ENCODE measurements at places on chromosomes 5 and 9. TPM values are rescaled to one million over a fixed set of nuclear protein-coding genes. Genes with fewer than 3 reads are reported as not detected.

- no peak for DNase-seq
Measured at GRCh38 chr5:80568251-80568650, 1.8 kb downstream of the ANKRD34B start.

The SH3TC2 gene
- 2.1 TPM for polyA plus RNA-seq

The NIPAL4 gene
- polyA plus RNA-seq, result 4.3 TPM

The CCNJL gene
- polyA plus RNA-seq, result 8.4 TPM

The CCL21 gene
- not detected for polyA plus RNA-seq

DNA sequence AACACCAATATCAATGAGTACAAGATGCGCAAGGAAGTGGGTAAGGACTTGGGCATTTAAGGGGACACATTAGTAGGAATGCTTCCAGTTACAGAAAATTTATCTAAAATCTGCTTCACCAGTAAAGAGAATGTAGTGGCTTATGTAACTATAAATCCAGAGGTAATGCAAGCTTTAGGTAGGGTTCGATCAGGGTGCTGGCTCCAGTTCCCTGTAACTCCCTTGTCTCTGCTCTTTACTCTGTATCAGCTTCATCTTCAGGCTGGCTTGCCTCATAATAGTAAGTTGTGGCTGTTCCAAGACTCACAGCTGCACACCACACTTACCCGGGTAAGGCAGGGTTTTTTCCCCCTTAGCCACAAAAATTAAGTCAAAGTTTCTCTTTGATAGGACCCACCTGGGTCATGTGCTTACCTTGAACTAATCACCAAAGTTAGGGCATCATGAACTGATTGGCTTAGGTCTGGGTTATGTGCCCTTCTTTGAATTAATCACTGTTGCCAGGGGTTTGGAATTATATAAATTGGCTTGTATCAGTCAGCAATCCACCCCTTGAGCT, 35.5 kb downstream of the ARHGEF37 start:
- DNase-seq, result no peak

DNA sequence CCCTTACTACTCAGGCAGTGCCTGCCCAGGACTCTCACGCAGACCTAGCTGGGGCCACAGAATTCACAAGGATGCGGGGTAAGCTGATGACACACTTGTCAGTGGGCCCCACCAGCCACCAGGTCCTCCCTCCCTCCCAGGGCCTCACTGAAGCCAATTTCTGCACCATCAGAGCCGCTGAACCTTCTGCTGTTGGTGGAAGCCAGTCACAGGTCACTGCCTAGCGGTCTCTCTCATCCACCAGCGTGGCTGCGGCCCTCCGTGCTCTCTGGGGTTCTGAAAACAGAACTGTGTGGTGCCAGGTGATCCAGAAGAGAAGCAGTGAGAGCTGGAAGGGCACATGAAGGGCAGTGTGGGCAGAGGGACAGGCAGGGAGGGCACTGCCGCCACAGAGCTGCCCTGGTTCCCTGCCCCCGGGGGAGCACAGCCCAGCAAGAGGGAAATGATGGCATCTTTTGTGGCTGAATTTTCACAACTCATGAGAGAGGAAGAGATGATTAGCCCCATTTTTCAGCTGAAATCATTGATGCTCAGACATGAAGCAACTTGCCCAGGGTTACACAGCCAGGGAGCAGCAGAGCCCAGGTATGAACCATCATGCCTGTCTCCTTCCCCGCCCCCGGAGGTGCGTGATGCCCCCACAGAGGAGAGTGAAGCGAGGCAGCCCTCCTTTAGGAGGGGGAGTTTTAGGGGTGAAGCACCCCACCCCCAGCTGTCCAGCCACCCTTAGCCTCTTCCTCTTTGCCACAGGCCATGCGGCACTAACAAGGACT, 41.4 kb upstream of the CPLX2 start:
- no peak for DNase-seq

The SLC12A2 gene
- polyA plus RNA-seq, result 7.5 TPM

DNA sequence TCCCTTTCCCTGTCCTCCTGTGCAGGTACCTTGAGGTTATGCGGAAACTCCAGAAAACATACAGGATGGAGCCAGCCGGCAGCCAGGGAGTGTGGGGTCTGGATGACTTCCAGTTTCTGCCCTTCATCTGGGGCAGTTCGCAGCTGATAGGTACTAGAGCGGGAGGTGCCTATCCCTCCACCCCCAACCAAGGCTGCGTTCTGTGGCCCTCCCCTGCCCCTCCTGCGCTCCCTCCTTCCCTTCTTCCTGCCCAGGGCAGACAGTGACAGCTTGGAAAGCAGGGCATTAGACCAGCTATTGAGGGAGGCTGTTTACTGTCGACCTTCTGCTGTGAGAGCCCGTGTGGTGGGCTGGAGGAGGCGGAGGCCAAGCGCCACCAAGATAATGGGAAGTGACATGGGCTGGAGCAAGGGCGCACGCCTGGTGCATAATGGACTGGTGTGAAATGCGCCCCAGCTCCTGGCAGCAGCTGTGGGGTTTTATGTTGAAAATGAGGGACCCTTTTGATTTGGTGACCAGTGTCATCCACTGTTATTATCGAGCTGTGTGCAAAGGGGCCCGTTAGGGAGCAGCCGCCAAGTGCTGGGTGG, 25.3 kb downstream of the PTPA start:
- no peak for DNase-seq

- peak; percentile 53 for DNase-seq
Measured at GRCh38 chr5:61362796-61363368, 30.8 kb downstream of the ZSWIM6 start.

DNA sequence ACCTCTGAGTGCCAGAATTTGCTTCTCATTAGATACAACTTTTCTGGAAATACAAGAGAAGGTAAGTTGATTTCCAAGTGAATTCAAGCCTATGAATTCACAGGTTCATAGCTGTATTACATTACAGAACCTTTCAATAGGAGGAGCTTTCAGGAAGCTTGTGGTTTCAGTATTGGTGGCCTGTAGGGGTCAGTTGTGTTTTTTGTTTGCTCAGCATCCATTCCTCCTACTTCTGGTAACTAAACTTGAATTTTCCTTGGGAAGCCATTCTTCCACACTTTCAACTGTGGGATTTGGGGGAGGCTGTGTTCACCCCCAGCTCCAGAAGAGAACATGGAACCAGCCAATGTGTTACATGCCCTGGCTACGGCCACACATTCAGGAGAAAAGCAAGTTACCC, 5.6 kb upstream of the CYSTM1 start:
- DNase-seq, result no peak

- peak; percentile 46 for DNase-seq
Measured at GRCh38 chr5:145887976-145888574, 15.3 kb upstream of the GRXCR2 start.

The ST6GALNAC4 gene
- polyA plus RNA-seq, result 19.2 TPM

DNA sequence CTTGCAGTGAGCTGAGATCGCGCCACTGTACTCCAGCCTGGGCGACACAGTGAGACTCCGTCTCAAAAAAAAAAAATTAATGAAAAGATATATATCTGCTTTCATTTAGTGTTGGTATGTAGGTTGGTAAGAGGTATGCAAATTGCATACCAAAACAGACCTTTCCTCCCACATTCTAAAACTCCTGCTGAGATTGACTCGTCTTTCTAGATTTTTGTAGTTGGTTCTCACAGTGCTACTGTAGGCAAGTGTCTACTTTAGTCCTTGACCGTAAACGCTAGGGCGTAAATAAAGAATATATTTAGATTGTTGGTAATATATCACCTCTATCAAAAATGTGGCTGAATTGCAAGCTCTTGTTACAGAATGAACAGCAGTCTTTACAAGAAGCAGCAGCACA, 445.9 kb downstream of the CHSY3 start:
- DNase-seq, result no peak

GRCh38 chr9:29297592-29297991, 1724.3 kb upstream of the C9orf72 start:
- DNase-seq, result no peak

GRCh38 chr5:38433160-38433861, 123.1 kb downstream of the LIFR start:
- DNase-seq, result no peak

The TMEM171 gene
- 2.1 TPM for polyA plus RNA-seq

The OR1Q1 gene
- polyA plus RNA-seq, result not detected

The OXCT1 gene
- 42.1 TPM for polyA plus RNA-seq

The MCIDAS gene
- 1.4 TPM for polyA plus RNA-seq

The LCN6 gene
- polyA plus RNA-seq, result not detected

GRCh38 chr5:150129813-150130492, 25.7 kb downstream of the PDGFRB start:
- DNase-seq, result peak; percentile 50

DNA sequence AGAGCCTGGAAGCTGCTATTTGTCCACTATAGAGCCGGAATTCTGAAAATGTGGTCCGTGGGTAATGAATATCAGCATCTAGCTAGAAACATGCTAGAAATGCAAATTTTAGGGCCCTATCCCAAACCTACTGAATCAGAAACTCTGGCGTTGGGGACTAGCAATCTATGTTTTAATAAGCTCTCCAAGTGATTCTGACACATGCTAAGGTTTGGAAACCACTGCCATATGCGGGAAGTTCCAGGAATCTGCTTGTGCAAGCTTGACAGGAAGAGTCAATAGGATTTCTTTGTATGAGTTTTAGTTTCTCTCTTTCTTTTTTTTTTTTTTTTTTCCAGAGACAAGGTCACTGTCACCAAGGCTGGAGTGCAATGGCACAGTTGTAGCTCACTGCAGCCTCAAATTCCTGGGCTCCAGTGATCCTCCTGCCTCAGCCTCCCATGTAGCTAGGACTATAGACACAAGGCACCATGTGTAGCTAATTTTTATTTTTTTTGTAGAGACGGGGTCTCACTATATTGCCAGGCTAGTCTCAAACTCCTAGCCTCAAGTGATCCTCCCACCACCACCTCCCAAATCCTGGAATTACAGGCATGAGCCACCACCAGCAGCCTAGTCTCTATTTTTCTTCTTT, 26.4 kb upstream of the CARNMT1 start:
- DNase-seq, result no peak

GRCh38 chr5:72459089-72459661, 48.0 kb downstream of the ZNF366 start:
- DNase-seq, result no peak

DNA sequence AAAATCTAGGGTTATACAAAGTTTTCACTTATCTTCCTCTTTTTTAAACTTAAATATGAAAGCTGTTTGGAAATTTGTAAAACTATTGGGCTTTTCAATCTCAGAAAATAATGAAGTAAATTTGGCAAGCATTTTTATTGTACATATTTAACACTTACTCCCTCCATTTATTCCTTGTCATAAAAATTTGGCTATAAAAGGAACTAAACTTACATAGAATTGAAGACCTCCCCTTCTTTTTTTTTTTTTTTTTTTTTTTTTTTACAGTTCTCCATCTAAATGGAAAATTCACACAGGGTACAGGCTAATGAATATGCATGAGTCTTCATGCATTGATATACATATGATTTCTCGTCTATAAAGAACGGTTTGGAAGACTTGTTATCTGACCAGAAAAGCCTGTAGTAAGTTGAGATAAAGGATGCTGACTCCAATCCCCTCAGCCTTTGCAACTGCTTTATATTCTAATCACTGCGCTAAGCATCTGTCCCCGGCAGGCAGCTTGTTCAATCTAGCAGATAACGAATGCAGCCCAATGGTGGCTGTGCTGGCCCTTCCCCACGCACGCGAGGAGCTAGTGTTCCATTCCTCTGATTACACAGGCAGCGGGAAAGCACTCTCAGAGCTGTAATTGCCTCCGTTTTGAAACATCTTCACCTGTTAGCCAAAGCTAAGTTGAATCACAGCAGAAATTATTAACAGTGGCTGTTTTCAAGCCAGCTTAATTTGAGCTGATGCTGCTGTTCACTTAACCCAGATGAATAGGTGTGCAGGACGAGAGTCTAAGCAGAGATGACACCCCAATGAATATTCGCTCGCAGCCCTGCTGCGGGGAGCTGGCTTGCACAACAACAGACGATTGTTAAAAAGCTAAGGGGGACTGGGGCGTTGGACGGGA, 453.8 kb upstream of the ZNF608 start:
- peak; percentile 94 for DNase-seq

DNA sequence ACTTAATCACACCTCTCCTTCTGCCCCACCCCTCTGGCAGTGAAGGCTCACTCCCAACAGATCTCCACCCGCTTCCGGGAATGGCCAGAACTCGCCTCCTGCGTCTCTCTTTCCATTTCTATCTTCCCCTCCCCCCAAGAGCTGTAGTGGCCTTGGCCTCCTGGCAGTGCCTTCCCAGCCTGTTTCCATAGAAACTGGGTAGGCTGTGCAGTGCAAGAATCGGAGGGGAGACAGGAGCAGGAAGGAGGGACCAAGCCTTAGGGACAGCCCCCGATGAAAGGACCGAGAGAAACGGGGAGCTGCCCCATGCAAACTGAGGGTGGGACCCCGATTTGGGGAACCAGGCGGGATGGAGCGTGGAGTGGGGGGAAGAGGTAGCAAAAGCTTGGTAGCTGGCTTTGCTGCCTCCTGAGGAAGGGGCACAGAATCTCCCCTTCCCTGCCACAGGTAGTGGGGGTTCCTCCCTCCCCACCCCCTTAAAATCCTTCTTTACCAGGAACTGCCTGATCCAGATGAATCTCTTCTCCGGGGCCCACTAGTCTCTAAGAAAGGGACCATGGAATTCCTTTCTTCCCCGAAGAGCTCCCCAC, 4.5 kb upstream of the PCDH1 start:
- DNase-seq, result peak; percentile 93

GRCh38 chr5:15789642-15790041, 289.7 kb downstream of the FBXL7 start:
- DNase-seq, result no peak

The PALM2AKAP2 gene
- 0.68 TPM for polyA plus RNA-seq

GRCh38 chr9:35666045-35666444, 1.1 kb upstream of the ARHGEF39 start:
- DNase-seq, result no peak

DNA sequence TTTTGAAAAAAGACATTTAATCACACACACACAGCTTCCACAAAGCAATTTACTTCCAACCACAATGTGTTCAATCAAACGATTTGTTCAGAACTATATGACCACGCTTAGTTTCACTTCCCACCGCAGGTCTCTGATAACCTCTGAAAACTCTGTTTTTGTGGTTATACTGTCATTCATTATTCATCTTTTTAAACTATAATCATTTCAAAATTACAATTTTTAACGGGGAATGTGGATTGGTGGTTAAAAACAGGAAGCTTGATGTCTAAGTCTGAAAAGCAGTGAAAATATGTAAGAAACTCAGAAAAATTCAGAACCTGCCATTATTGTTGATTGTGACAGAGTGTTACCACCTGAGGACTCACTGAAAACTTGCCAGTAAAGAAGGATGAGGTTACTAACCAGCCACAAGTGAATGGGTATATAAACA, 12.7 kb upstream of the TMEM174 start:
- no peak for DNase-seq

DNA sequence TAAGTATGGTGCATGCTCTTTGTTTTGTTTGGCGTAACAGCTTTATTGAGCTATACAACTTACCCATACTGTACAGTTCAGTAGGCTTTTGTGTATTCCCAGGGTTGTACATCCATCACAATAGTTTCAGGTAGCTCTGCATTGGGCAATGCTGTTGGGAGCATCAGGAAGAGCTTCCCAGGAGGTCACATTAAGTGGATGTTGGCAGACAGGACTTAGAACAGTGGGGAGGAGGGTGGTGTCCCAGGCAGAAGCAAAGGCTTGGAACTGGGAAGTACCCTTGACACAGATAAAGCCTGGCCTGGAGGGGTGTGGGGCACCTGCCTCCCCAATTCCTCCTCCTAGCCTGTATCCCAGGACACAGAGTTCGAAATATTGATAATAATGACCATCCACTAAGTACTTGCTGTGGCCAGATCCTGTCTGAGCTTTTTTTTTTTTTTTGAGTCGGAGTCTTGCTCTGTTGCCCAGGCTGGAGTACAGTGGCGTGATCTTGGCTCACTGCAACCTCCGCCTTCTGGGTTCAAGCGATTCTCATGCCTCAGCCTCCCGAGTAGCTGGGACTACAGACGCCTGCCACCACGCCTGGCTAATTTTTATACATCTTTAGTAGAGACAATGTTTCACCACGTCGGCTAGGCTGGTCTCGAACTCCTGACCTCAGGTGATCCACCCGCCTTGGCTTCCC, 1.3 kb downstream of the BBLN start:
- no peak for DNase-seq

The TRIM7 gene
- 0.22 TPM for polyA plus RNA-seq

The HAVCR1 gene
- polyA plus RNA-seq, result not detected

The SMIM33 gene
- not detected for polyA plus RNA-seq
